ENCODE measurements at places on chromosomes 13 and 19. TPM values are rescaled to one million over a fixed set of nuclear protein-coding genes. Genes with fewer than 3 reads are reported as not detected.

- no peak for DNase-seq
Measured at GRCh38 chr13:29999492-30000369, 149.3 kb upstream of the UBL3 start.

DNA sequence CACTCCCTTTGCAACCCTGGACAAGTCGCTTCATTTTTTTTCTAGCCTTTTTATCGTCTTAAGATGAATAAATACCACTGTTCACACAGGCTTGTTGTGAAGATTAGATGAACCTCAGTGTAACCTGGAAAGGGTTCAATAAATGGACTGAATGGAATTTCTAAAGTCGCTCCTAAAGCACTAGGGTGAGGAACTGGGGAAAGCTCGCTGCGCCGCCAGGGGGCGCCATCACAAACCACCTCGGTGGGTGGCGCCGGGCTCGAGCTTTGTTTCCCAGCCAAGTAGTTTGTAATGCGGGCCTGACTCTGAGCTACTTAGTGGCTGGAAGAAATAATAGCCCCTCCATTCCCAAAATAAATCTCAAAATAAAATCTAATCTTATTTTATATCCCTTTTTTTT lies 2.2 kb upstream of the CEACAM6 start:
- no peak for DNase-seq

Gene CEACAM4
- not detected for total RNA-seq

- DNase-seq = no peak
Measured at GRCh38 chr19:2176337-2176994, 12.7 kb downstream of the DOT1L start.

Gene ADAMTSL5
- not detected for total RNA-seq

GRCh38 chr13:32136716-32137115 lies 105.1 kb downstream of the FRY start:
- no peak for DNase-seq

GRCh38 chr19:14434543-14435319 lies 1.6 kb downstream of the PKN1 start:
- DNase-seq = no peak

Gene NLRP5
- total RNA-seq = not detected

Gene ZNF420
- 47.3 TPM for total RNA-seq

All from occipital lobe (tissue), 3 donors.